SW480 (cell line): ENCODE measurements at places on chromosomes 7 and 10.
A peak's percentile ranks its signal among the peaks of the same experiment; 100 is the strongest.

GRCh38 chr7:2613931-2614600 lies 17.7 kb upstream of the TTYH3 start:
- DNase-seq, result no peak

DNA sequence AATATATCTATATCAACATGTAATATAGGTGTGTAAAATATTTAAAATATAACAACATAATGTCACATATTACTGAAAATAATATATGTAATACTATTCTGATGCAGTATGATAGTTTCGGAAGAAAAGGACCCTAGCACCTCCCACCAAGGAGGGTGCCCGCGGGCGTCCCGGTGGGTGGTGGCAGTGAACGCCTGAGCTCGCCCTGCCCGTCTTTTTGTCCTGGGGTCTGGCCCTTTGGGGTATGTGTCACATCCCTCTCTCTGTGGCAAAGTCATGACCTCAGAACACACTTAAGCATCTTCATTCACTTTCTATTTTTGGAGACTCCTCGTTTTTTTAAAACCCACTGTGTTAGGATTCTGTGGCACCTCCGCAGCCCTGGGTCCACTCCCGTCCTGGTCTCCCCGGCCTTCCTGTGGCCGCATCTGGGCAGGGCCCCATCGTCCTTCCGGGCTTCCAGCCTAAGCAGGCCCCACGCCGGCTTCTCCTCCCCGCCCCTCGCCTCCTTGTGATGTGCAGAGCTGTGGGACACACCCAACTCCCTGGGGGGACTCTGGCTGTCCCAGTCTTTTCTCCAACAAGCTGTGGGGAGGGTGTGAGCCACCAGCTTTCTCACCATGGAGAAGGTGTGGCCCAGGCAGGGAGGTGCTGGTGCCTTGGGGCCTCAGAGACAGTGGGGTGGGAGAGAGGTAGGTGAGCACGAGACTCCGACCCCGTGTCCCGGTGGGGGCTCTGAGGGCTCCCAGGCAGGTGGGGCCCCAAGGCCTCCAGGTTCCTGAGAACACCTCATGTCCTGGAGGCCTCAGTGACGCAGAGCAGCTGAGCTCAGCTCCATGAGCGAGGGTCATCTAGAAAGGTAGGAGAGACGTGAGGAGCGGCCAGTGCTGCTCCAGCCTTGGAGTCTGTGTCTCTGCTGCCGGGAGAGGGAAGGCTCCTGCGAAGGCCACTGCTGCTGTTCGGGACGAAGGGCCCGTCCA lies 16.5 kb downstream of the PWWP2B start:
- DNase-seq, result no peak

GRCh38 chr10:125006921-125007426 lies 65.1 kb downstream of the ZRANB1 start:
- DNase-seq, result no peak

GRCh38 chr7:5237286-5237685 lies 45.5 kb upstream of the SLC29A4 start:
- no peak for DNase-seq

DNA sequence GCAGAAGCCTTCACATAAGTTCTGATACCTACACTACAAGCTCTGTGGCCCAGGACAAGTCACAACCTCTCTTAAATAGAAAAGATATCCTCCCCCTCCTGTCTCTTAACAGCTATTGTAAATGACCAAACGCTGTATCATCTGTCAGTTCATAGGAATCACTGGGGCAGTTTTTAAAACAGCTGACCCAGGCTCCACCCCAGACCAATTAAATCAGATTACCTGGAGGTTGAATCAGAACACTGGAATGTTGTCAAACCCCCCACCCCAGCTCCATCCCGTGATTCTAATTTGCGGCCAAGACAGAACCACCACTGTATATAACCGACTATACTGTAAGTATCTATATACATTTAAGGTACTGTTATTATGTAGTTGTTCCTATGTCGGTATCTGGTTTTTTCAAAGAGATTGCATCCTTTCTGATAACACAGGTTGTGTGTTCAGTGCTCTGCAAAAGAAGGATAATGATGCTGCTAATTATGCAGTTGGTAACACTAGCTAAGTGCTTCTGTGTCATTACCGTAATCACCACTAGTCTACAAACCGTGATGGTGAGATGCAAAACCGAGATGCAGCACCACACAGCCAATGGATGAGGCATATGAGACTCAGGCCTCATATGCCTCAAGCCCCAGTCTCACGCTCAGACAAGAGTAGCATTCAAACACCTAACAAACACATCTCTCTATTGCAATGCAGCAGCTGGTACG lies 47.4 kb downstream of the TNS3 start:
- DNase-seq, result peak; percentile 81

- DNase-seq, result peak; percentile 73
Measured at GRCh38 chr7:99407872-99408378, 472 bp downstream of the PDAP1 start.

GRCh38 chr7:29825775-29826529 lies 19.6 kb downstream of the WIPF3 start:
- no peak for DNase-seq

- no peak for DNase-seq
Measured at GRCh38 chr7:46679671-46680070, 758.6 kb upstream of the IGFBP3 start.

DNA sequence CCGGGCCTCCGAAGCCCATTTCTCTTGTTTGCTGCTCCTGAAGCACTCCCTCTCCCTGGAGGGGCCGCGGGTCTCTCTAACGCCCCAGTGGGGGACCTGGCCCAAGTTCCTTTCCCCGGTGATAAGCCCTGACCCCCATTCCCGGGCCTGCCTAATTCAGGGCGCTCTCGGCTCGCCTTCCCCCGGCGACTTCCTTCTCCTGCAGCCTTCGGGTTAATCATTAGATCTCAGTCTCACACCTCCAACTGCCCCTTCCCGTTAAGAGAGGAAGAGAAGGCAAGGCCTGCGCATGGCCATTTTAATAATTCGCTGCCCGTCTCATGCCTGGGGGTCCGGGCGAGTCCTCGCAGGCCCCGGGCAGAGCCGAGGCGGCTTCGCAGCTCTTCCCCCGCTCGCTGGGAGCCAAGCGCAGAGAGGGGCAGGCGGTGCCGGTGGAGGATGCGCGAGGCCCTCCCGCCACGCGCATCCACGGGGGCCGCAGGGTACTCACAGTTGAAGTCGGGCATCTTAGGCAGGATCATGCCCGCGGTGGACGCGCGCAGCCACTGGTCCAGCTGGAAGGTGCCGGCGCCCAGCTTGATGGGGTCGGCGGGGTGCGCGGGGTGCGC lies 1.2 kb downstream of the MNX1 start:
- peak; percentile 62 for DNase-seq

- no peak for DNase-seq
Measured at GRCh38 chr10:129382401-129382800, 84.6 kb upstream of the MGMT start.

- no peak for DNase-seq
Measured at GRCh38 chr7:157276731-157277562, 59.9 kb upstream of the DNAJB6 start.

- DNase-seq, result peak; percentile 26
Measured at GRCh38 chr7:141460781-141461715, 90.2 kb upstream of the AGK start.

- no peak for DNase-seq
Measured at GRCh38 chr10:5989756-5990155, 12.4 kb upstream of the IL15RA start.

DNA sequence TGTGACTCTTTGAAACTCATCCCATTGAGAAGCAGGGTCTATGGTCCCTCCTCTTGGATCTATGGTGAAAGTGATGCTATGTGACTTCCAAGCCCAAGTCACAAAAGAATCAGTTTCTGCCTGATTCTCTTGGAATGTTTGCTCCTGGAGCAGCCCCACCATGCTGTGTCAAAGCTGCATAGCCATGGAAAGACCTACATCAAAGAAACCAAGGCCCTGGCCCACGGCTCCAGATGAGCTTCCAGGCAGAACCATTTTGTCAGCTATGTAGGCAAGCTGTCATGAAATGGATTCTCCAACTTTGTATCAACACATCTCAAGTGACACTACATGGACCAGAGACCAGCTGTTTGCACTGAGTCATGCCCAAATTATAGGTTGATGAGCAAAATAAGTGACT lies 77.0 kb downstream of the AASS start:
- DNase-seq, result no peak

DNA sequence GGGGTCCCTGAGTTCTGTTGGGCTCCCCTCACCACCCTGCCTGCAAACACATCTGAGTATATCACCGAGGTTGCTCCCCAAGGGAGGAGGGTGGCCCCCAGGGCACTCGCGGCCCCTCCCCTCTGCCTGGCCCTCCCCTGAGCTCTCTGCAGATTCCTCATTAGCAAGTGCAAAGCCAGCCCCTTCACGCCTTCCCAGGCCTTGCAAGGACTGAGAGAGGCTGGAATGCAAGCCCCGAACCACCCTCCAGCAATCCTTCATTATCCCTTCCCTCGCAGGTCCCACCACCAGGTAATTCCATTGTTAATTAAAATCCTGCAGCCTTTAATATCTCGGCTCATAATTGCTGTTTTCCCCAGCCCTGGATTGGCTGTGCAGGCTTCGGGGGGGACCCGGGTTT lies 35.3 kb upstream of the MYL10 start:
- no peak for DNase-seq

DNA sequence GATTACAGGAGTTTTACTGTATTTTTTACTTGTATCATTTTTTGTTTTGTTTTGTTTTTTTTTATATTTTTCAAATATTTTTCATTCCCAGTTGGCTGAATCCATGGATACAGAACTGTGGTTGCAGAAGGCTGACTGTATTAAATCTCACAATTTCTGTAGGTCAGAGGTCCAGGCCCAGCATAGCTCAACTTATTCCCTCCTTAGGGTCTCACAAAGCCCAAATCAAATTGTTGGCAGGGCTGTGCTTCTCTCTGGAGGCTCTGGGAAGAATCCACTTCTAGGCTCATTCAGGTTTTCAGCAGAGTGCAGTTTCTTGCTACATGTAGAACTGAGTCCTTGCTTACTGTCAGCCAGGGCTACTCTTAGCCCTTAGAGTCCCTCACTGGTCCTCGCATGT lies 22.6 kb downstream of the TSPAN14 start:
- DNase-seq, result no peak

GRCh38 chr7:127848241-127848640 lies 183.0 kb downstream of the LRRC4 start:
- DNase-seq, result no peak

GRCh38 chr7:28115261-28115660 lies 65.3 kb downstream of the JAZF1 start:
- DNase-seq, result no peak

DNA sequence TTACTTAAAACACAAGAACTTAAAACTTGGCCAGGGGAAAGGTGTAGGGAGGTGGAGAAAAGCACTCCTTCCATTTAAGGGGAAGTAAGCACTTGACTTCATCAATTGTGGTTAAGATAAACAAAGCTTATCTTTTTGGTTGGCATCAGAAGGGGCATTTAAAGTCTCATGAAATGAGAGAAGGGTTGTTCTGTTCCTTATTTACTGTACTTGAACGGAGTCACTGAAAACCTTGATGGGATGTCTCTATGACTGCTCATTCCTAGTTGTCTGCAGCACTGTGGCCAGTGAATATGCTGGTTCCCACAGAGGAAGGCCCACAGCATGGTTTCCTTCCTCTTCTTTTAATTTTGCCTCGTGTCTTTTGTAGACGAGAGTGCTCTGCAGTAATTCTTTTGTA lies 229.3 kb downstream of the AUTS2 start:
- DNase-seq, result no peak

- DNase-seq, result no peak
Measured at GRCh38 chr7:69515495-69516212, 82.6 kb upstream of the AUTS2 start.

- no peak for DNase-seq
Measured at GRCh38 chr7:116548506-116548905, 23.7 kb downstream of the CAV1 start.

- DNase-seq, result no peak
Measured at GRCh38 chr7:55140221-55140940, 121.6 kb downstream of the EGFR start.

GRCh38 chr10:1957057-1957456 lies 219.7 kb upstream of the ADARB2 start:
- no peak for DNase-seq

GRCh38 chr10:116096526-116096925 lies 176.5 kb downstream of the GFRA1 start:
- DNase-seq, result no peak

DNA sequence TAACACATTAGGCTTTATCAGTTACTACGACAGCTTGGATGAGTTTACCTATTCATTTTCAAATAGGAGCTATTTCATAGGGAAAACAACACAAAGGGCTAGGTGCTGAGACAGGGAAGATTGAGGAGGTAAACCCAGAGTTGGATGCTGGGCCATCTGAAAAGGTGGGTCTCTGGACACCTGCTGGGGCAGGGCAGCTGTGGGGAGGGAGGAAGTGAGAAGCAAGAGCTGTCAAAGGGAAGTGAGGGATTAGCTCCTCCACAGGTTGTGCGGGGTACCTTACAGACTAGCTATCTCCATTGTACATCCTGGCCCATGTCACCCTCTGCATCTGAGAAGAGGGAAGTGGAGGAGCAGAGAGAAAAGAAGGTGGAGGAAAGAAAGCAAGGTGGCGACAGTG lies 48.9 kb downstream of the BLNK start:
- DNase-seq, result no peak

- no peak for DNase-seq
Measured at GRCh38 chr10:2494399-2494798, 572.9 kb upstream of the PFKP start.

GRCh38 chr7:13524076-13524475 lies 465.4 kb downstream of the ETV1 start:
- no peak for DNase-seq

GRCh38 chr7:143504937-143505297 lies 27.2 kb downstream of the TAS2R41 start:
- DNase-seq, result no peak

GRCh38 chr7:6652446-6653011 lies 15.4 kb downstream of the ZNF316 start:
- no peak for DNase-seq

DNA sequence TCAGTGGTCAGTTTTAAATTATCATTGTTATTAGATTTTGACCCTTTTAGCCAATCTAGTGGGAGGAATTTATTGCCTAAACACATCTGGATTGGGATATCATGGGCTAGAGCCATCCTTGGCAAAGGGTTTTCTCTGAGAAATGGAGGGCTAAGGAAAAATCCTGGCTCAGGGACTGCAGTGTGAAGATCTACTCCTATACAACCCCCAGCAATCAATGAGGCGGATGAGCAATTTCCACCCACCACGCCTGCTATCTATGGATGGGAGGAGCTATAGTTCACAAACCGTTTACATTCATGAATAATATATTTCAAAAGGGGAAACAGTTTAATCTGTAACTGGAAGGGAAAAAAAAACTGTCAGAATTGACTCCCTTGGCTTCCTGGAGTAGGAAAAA lies 2.7 kb downstream of the CAV1 start:
- no peak for DNase-seq

GRCh38 chr7:44411306-44411705 lies 79.2 kb downstream of the NUDCD3 start:
- no peak for DNase-seq
